ENCODE measurements at places on chromosomes 3 and 15. TPM values are rescaled to one million over a fixed set of nuclear protein-coding genes. Genes with fewer than 3 reads are reported as not detected.

Gene CHAC1
- total RNA-seq, result 31.0 TPM

Gene SLC15A2
- 3.8 TPM for total RNA-seq

Gene CTSH
- 31.1 TPM for total RNA-seq

Gene GOLGA8J
- 0.33 TPM for total RNA-seq

Gene POMGNT2
- 12.5 TPM for total RNA-seq

Gene KLHL6
- total RNA-seq, result 0.18 TPM

DNA sequence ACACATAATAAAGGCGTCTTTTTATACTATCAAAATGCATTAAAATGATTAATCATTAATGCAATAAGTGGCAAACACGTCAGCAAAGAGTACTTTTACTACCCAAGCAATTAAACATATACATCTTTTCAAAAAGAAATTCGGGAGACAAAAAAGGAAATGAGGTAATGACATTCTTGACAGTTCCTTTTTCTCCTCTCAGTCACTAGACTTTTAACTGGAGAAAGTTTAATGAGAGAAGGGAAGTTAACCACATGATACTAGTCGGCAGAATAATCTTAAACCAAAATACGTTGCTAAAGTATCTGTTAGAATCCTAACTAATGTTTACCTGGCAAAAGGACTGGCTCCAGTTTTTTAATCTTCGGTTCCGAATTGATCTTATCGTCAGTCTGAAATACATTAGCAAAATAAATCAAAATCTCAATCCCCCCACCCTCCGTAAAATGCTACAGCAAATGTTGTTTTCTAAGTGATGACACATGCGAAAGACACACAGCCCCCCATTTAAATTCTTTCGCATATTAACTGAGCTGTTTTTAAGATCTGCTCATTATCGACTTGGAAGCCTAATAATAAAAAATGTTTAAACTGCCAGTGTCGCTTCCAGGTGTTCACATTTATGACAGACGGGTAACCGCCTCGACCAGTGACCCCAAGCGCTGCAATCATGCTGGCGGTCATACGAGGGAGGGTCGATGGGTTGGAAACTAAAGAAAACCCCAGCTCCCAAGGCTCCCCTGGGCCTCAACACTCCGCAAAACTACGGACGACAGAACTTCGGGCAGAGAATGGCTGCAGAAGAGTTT lies 778 bp downstream of the MTMR10 start:
- no peak for DNase-seq
- H3K36me3 ChIP-seq, result peaks cover 2% of the 10 kb centered on the region
- H3K27me3 ChIP-seq, result no peaks in the 10 kb centered on the region
- H3K4me3 ChIP-seq, result peak overlapping the region; percentile 92
- H3K27ac ChIP-seq, result peak overlapping the region; percentile 94

- no peak overlapping the region for H3K27ac ChIP-seq
- no peak for DNase-seq
- peaks cover 12% of the 10 kb centered on the region for H3K27me3 ChIP-seq
- H3K4me1 ChIP-seq, result peaks cover 44% of the 10 kb centered on the region
Measured at GRCh38 chr3:37458162-37459120, 284.1 kb upstream of the LRRFIP2 start.

DNA sequence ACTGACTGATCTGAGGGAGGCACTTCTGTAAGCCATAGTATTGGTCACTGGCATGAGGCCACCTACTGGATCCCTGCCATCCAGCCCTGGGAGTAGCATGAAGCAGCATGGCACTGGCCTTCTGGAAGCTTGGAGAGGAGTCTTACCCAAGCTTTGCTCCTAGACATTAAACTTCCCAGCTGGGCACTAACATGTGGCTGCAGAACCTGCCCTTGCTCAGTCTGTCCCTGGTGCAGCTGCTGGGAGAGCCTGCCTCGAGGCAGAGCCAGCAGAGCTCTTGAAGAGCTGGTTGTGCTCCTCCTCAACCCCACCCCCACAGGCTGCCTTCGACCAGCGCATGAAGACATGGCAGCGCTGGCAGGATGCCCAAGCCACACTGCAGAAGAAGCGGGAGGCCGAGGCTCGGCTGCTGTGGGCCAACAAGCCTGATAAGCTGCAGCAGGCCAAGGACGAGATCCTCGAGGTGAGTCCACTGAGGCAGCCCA lies 17.1 kb upstream of the SNX22 start:
- no peaks in the 10 kb centered on the region for H3K27me3 ChIP-seq
- H3K4me1 ChIP-seq, result no peaks in the 10 kb centered on the region
- no peak for DNase-seq
- no peak overlapping the region for H3K4me3 ChIP-seq
- no peak overlapping the region for H3K27ac ChIP-seq

- H3K4me1 ChIP-seq, result peaks cover 20% of the 10 kb centered on the region
- H3K27me3 ChIP-seq, result peaks cover under 1% of the 10 kb centered on the region
- DNase-seq, result no peak
- no peak overlapping the region for H3K27ac ChIP-seq
Measured at GRCh38 chr3:193841581-193841980, 248.6 kb downstream of the OPA1 start.

DNA sequence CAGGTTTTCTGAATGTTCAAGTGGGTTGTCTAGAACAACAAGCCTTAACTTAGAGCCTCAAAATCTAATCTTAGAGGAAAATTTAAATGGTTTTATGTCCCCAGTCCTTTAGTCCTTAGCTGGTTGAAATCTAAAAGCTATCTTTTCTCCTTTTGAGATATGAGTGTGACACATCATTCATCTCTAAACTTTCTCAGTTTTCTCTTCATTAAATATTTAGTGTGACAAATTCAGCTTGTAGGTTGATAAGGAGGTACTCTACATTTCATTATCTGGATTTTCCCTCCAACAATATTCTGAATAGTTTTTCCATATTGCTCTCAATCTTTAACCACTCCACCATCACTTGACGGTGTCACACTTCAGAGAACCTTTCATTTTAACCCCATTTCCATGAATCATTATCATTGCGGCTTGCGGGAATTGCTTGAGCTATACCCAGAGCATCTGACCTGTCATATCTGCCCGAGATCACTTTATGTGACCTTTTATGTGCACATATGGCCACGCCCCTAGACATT lies 16.1 kb upstream of the ATP8B4 start:
- H3K36me3 ChIP-seq, result peaks cover 3% of the 10 kb centered on the region
- H3K27me3 ChIP-seq, result no peaks in the 10 kb centered on the region
- DNase-seq, result no peak
- H3K4me1 ChIP-seq, result 0 out of 2 replicates have a peak, but pooled peaks cover 3% of the 10 kb centered on the region
- H3K4me3 ChIP-seq, result no peak overlapping the region

GRCh38 chr3:102979682-102980354 lies 545.0 kb downstream of the ZPLD1 start:
- no peak overlapping the region for H3K4me3 ChIP-seq
- no peak overlapping the region for H3K27ac ChIP-seq
- H3K27me3 ChIP-seq, result no peaks in the 10 kb centered on the region
- DNase-seq, result no peak
- H3K4me1 ChIP-seq, result no peaks in the 10 kb centered on the region
- no peaks in the 10 kb centered on the region for H3K36me3 ChIP-seq

- DNase-seq, result no peak
- no peak overlapping the region for H3K4me3 ChIP-seq
- no peaks in the 10 kb centered on the region for H3K27me3 ChIP-seq
- no peaks in the 10 kb centered on the region for H3K36me3 ChIP-seq
- H3K27ac ChIP-seq, result no peak overlapping the region
- H3K4me1 ChIP-seq, result peaks cover 5% of the 10 kb centered on the region
Measured at GRCh38 chr3:78762121-78762520, 1005.7 kb downstream of the ROBO1 start.

All from WTC11 (cell line).